ENCODE measurements at places on chromosomes 4 and X. TPM values are rescaled to one million over a fixed set of nuclear protein-coding genes. Genes with fewer than 3 reads are reported as not detected.
A peak's percentile ranks its signal among the peaks of the same experiment; 100 is the strongest.

- DNase-seq = no peak
These were observed 716.4 kb upstream of the HS3ST1 start for GRCh38 chr4:12145106-12145505.

DNA sequence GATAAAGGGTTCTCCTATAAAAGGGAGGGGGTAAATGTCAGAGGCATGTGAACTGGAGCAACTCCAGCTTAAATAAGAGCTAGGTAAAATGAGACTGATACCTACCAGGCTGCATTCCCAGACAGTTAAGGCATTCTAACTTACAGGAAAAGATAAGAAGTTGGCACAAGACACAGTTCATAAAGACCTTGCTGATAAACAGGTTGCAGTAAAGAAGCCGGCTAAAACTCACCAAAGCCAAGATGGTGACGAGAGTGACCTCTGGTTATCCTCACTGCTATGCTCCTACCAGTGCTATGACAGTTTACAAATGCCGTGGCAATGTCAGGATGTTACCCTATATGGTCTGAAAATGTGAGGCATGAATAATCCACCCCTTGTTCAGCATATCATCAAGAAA is 13.1 kb upstream of the SULT1B1 start:
- no peak for DNase-seq

GRCh38 chr4:106079616-106080015 is 184.3 kb downstream of the NPNT start:
- DNase-seq = no peak

The SAGE1 gene
- total RNA-seq = not detected

The EDA gene
- total RNA-seq = 7.2 TPM

The TSPAN7 gene
- 158 TPM for total RNA-seq

DNA sequence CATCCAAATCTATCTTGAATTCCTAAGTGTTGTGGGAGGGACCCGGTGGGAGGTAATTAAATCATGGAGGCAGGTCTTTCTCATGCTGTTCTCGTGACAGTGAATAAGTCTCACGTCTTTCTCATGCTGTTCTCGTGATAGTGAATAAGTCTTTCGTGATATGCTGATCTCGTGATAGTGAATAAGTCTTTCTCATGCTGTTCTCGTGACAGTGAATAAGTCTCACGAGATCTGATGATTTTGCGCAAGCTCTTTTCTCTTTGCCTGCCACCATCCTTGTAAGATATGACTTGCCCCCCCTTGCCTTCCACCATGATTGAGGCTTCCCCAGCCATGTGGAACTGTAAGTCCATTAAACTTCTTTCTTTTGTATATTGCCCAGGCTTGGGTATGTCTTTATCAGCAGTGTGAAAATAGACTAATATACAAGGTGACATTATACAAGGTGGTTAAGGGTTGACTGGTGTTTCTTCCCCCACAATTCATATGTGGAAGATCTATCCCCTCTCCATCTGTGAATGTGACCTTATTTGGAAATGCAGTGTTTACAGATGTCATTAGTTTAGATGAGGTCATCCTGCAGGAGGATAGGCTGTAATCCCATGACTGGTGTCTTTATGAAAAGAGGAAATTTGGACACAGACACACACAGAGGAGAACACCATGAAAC is 27.6 kb downstream of the ARSD start:
- no peak for DNase-seq

The PDE6B gene
- 16.4 TPM for total RNA-seq

DNA sequence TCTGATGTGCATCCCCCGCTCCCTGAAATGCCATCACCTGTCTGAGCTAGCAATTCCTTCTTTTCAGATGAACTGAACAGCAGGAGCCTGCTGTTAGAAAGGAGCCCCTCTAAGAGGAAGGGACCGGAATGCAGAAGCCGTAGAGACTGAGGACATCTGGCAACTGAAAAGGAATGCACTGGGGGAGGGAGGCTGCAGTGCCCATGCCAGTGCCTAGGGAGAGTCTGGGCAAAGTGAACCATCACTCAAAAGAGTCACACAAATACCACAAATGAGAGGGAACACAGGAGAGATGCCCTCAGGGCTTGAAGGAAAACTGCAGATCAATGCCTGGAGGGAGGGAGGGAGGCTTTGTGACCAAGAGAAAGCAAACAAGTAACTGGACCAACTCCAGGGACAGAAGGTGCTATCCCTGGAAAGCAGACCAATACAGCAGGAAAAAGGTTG is 93.9 kb upstream of the CBR4 start:
- no peak for DNase-seq

The SOX3 gene
- not detected for total RNA-seq

The GYG2 gene
- total RNA-seq = not detected

DNA sequence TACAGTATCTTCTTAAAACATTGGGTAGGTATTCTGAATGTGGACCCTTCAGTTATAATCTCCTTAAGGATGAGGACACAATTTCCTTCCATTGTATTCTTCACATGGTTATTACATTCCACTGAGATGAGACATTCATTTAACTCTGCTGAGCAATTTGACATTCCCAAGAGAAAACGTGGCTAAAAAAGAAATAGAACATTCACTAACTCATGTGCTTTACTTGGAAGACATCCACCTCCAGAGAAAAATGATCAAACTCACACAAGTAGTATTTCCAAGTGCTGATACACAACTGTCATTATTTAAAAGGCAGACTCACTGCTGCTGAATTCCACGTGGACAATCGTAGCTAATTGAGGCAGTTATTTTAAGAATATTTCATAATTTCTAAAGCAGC is 227.9 kb upstream of the ANKRD50 start:
- DNase-seq = no peak

GRCh38 chr4:80183250-80184052 is 13.9 kb upstream of the PRDM8 start:
- no peak for DNase-seq

- DNase-seq = no peak
These were observed 4.4 kb upstream of the INPP4B start for GRCh38 chr4:142850478-142850877.

- no peak for DNase-seq
These were observed 168.9 kb downstream of the CBR4 start for GRCh38 chr4:168841000-168841671.

The CXCL6 gene
- 139 TPM for total RNA-seq

The PPARGC1A gene
- total RNA-seq = 3.7 TPM

DNA sequence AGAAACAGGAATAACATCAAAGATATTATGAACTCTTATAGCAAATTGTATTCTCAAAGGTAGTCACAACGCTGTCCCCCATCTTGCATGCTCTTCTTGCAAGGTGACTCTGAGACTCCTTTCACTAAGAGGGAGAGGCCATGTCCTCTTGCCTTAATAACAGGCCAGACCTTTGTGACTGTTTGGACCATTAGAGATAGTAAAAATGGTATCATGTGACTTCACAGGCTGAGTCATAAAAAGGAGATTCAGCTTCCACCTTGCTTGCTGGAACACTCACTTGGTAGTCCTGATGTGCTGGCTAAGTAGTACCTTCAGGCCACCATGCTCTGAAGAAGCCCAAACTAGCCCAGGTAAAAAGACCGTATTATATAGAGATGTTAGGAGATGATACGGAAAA is 143.8 kb downstream of the FBXW7 start:
- no peak for DNase-seq

The CFAP99 gene
- total RNA-seq = 0.22 TPM

GRCh38 chr4:55553441-55554201 is 6.9 kb upstream of the CLOCK start:
- DNase-seq = no peak

- DNase-seq = no peak
These were observed 163.5 kb upstream of the SPIN4 start for GRCh38 chrX:63514569-63515080.

DNA sequence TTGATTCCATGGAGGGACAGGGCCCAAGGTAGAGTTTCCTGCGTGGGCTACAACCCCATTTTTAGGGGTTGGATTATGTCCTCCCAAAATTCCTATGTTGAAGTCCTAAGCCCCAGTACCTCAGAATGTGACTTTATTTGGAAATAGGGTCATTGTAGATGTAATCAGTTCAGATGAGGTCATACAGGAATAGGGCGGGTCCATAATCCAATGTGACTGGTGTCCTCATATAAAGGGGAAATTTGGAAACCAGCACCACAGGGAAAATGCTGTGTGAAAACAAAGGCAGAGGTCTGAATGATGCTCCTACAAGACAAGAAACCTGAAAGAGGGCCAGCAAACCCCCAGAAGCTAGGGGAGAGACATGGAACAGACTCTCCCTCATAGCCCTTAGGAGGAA is 31.1 kb upstream of the MAMLD1 start:
- no peak for DNase-seq

The EVC2 gene
- total RNA-seq = 4.4 TPM

GRCh38 chr4:174522183-174523024 is at the start of gene HPGD:
Gene HPGD, minus strand, starts transcription at chr4:174522488. Its CDS starts 37 bp downstream, at chr4:174522451.
- peak; percentile 87 for DNase-seq

- DNase-seq = no peak
These were observed 17.2 kb downstream of the FAM13A start for GRCh38 chr4:89039730-89040338.

GRCh38 chr4:41967392-41967791 is 14.2 kb upstream of the DCAF4L1 start:
- no peak for DNase-seq

DNA sequence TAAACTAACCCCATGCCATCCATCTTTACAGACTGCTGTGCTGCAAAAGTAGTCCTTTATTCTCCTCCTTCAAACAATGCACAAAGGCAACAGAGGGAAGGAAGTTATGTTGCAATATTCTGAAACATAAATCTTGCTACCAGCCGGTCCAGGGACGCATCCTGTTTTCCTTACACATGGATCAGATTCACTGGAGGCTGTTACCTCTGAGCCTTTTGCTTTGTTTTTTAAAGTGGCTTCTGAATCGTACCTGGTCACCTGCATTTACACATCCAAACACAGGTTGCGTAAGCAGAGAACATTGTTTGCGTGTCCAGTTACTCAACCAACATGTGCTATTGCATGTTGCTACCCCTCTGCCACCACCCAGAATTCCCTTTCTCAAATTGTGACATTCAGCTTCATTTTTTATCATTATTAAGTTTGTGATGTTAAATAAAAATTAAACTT is 8.8 kb downstream of the PPARGC1A start:
- no peak for DNase-seq

Data from spleen (tissue), 13 donors.